Ammon's horn (tissue), 1 donor: ENCODE measurements at places on chromosomes 1 and 21.

DNA sequence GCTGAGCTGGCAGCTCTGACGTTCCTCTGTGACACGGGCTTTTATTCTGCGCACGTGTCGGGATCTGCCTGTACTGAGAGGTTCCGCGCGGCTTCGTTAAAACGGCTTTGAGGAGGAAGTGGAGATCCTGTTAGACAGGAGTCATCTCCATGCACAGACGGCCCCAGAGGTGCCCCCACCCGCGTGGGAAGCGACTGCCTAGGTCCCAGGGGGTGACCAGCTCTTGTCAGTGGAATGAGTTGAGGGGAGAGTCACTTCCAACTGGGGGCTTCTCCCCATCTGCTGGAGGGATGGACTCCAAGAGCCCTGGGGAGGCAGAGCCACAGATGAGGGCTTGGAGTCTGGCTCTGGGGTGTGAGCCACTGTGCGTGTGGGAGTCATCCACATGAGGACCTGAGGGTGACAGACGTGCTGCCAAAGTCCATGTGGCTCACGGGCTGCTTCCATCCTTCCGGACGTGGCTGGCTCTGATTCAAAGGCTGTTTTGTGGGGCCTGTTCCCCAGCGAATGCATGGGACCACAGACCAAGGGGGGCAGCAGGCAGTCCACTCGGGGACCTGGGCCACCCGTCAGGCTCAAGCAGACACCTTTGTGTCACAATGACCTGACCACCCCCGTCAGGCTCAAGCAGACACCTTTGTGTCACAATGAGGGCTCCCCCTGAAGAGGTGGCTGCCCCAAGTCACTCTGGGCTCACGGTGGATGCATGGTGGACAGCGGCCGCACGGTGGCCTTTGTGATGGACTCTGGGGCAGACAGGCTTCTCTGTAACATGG is 26.8 kb downstream of the PTTG1IP start:
- peak; percentile 60 for DNase-seq

- no peak for DNase-seq
These were observed 23.6 kb upstream of the ANGPTL3 start for GRCh38 chr1:62573675-62574074.

DNA sequence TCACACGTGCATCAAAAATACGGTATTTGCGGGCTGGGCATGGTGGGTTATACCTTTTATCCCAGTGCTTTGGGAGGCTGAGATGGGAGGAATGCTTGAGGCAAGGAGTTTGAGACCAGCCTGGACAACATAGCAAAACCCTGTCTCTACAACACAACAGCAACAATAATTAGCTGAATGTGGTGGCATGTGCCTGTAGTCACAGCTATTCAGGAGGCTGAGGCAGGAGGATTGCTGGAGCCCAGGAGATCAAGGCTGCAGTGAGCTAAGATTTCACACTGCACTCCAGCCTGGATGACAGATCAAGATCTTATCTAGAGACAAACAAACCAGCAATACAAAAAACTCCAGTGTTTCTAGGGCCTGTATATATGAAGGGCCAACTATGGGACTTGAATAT is 30.6 kb downstream of the PTPRU start:
- no peak for DNase-seq

- no peak for DNase-seq
These were observed 1.6 kb downstream of the TMEM50B start for GRCh38 chr21:33478182-33478581.

GRCh38 chr1:200040481-200041138 is 13.1 kb downstream of the NR5A2 start:
- no peak for DNase-seq

DNA sequence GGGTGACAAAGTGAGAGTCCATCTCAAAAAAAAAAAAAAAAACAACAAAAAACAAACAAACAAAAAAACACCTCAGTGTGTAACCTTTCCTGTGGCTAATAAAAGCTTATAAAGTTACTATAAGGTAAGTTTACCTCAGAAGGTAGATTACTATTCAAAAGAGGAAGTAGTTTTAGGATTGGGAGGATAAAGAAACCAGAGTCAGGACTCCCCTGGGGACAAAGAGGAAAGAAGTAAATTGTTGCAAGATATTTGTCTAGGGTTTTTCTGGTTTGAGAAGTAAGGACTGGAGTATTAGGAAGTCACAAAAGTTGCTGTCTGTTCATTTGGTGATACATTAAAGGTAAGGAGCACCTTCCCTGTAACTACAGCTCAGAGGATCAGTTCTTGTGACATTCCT is 23.8 kb upstream of the CENPF start:
- no peak for DNase-seq
